ENCODE measurements at places on chromosomes 11 and 22.

GRCh38 chr22:17159504-17159951 lies 451 bp upstream of the HDHD5 start:
- DNase-seq, result peak; percentile 53

- DNase-seq, result peak; percentile 37
Measured at GRCh38 chr11:45590743-45591142, 74.7 kb downstream of the CHST1 start.

DNA sequence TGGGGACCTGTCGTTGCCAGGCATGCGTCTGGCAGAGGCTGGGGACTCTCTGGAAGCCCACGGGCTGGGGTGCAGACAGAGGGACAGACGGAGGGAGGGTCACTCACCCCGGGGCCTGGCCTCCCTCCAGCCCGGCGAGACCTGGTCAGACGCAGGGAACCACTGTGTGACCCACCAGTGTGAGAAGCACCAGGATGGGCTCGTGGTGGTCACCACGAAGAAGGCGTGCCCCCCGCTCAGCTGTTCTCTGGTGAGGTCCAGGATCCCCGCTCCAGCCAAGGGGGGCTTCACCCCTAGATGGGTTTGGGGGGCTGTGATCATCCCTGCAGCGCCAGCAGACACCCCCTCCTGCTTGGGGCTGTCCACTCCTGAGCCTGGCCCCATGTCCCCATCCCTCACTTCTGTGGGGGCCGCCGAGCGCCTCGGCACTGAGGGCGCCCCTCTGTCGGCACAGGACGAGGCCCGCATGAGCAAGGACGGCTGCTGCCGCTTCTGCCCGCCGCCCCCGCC lies 23.6 kb upstream of the MUC5B start:
- no peak for DNase-seq

DNA sequence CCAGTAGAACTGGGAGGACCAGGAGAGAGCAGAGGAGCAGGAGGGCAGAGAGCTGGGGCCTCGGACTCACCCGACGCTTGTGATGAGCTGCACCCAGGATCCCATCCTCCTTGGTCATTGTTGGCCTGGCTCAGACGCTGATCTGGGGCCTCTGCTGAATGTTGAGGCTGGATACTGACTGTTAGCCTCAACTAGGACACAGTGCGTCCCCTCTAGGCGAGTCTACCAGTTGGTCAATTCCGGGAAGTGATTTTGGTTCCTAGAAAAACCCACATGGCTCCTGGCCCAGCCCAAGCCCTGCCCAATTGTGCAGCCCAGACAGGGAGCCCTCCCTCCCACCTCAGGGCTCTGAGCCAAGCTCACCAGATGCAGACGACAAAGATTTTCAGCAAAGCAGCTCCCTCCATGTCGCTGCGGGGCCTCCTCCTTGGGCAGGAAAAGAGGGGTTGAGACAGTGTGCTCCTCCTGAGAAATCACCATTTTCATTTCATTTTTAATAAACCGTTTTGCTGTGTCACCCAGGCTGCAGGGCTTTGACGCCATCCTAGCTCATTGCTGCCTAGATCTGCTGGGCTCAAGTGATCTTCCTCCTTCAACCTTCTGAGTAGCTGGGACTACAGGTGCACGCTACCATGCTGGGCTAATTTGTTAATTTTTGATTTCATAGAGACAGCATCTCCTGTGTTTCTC lies at the start of gene APOL4:
TSS of gene APOL4 (minus strand) at position 180 of the 690 bp plus-strand sequence. CDS start at position 105, 75 bp downstream.
- DNase-seq, result no peak

DNA sequence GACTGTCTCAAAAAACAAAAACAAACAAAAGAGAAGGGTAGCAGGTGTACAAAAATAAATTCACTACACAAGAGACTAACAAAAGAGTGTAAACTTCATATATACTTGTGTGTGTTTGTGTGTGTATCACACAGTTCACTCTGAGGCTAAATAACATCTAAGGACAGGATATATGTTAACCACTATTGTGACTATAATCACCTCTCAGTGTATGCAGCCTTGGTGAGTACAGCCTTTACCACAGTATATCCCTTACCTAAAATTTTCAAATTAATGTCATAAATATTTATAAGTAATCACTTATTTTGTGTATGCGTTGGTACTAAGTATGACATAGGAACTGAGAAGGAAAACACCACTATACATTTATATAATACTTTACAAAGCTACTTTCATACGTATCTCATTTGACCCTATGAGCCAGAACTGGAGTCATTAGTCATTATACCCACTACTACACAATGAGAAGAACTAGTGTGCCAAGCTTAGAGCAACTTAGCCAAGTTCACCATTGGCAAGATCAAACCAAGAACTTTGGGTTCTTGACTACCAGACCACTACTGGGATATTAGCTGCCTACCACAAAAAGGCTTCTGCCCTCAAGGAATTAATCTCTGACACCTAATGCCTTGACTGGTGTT lies 116.7 kb downstream of the SGSM3 start:
- no peak for DNase-seq
